ENCODE measurements at places on chromosomes 16 and 17.

DNA sequence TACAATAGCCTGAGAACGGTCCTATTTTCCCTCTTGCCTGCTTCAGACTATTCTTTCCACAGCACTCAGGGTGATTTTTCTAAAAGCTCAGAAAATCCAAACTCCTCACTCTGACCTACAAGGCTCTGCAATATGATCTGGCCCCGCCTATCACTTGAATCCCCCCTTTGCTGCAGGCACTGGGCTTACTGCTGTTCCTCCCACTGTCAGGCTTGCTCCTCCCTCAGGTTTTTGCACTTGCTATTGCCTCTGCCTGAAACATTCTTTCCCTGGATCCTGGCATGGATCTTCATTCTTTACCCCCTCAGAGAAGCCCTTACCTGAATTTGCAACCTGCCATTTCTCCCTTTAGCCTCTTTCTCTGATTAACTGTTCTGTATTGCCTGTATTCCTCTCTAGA is 52.3 kb downstream of the RPGRIP1L start:
- no peak for DNase-seq

GRCh38 chr17:57916925-57917858 is 38.0 kb downstream of the CUEDC1 start:
- DNase-seq: peak; percentile 13

GRCh38 chr17:52606590-52606989 is 448.1 kb upstream of the CA10 start:
- no peak for DNase-seq

GRCh38 chr16:30418350-30419181 is 11.2 kb downstream of the ZNF771 start:
- no peak for DNase-seq

DNA sequence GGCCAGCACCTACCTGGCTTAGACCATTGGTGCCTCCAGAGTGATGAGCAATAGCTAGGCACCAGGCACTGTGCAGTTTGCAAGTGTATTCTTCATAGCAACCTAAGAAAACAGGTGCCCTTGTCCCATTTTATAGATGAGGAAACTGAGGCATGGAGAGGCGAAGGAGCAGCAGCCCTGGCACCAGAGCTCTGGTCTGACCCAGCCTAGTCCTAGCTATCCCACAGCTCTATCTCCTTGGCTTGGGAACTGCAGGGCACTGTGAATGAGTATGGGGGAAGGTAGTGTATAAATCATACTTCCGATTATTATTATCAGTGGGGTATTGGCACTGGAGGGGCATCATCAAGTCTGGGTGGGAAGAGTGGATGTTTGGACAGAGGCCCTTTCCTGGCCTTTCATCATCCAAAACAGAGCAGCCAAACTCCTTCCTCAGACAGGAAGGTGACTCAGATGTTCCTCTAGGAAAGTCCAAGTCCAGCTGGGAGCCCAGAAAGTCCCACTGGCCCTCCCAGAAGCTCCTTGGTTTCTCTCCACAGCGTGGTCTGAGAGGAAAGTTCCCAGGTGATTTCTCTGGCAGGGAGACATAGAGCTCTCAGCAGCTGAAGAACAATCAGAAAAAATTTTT is 32.0 kb upstream of the PLLP start:
- no peak for DNase-seq

GRCh38 chr16:56029026-56029425 is 153.9 kb upstream of the CES5A start:
- no peak for DNase-seq

GRCh38 chr17:82432017-82432416 is 13.6 kb upstream of the OGFOD3 start:
- no peak for DNase-seq

DNA sequence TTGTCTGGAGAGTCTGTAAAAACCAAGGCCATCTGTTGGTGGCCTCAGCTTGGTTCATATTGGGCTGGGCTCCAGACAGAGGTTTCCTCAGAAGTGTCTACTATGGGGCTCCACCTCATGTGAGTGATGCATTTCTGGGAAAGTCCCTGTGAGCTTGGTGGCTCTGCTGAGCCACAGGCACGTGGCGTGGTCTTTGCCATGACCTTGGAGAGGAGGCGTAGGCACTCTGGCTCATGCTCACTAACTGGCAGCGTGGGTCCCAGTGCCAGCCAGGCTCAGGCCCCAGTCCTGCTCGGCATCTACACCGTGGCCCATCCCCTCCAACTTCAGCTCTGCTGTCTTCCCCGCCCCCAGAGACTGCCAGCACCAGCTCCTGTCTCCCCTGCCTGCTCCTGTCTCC is 10.7 kb upstream of the SMTNL2 start:
- peak; percentile 80 for DNase-seq

- no peak for DNase-seq
These were observed 109.8 kb upstream of the FAM20A start for GRCh38 chr17:68710976-68711375.

- DNase-seq: no peak
These were observed 2.3 kb upstream of the PYDC1 start for GRCh38 chr16:31219154-31219741.

DNA sequence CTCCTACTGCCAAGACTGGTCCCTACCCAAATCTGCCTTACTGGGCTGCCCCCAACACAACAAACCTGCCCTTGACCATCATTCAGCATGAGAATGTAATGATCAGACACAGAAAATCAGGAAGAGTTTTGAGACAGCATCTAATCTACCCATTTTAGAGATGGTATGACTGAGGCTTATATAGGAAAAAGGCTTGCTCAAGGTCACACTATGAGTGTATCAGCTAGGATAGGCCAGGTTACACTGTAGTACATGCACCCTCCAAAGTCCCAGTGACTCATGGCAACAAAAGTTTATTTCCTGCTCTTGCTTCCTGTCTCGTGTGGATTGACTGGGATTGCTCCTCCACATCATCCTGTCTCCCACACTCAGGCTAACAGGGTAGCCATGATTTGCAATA is 27.9 kb downstream of the NLRC5 start:
- DNase-seq: no peak

DNA sequence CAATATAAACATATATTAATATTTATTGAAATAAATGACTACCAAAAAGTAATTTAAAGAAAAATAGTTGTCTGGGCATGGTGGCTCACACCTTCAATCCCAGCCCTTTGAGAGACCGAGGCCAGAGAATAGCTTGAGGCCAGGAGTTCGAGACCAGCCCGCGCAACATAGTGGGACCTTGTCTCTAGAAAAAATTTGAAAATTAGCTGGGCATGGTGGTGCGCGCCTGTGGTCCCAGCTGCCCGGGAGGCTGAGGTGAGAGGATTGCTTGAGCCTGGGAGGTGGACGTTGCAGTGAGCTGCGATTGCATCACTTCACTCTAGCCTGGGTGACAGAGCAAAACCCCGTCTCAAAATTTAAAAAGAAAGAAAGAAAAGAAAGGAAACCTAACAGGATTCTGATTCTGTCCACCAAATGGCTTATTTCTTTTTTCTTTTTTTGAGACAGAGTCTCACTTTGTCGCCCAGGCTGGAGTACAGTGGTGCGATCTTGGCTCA is 3.4 kb upstream of the BPTF start:
- no peak for DNase-seq

GRCh38 chr17:43003542-43004172 is 2.9 kb upstream of the IFI35 start:
- no peak for DNase-seq

- DNase-seq: no peak
These were observed 29.0 kb downstream of the GLG1 start for GRCh38 chr16:74577882-74578366.

GRCh38 chr16:67349172-67349571 is 22.6 kb downstream of the LRRC36 start:
- DNase-seq: no peak

- DNase-seq: no peak
These were observed 284.9 kb downstream of the SOX9 start for GRCh38 chr17:72405662-72406230.

DNA sequence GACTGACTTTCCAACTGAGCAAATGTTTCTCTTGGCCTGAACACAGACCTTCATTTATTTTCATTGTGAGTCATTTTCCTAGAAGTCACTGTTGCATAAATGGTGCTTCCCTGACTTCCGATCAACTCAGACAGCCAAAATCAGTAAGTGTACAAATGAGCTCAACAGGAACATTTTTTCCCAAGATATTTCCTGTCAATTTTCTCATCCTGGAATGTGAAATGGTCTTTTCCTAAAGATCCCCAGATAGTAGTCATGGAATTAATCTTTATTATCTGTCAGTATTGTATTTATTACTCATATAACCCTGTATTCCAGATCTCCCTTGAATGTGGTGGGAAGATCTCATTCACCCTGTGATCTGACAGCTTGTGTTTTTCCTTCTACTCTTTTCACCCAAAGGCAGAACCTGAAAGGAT is 360.3 kb upstream of the KIF2B start:
- DNase-seq: no peak

- no peak for DNase-seq
These were observed 915 bp downstream of the AHSP start for GRCh38 chr16:31528523-31529107.

DNA sequence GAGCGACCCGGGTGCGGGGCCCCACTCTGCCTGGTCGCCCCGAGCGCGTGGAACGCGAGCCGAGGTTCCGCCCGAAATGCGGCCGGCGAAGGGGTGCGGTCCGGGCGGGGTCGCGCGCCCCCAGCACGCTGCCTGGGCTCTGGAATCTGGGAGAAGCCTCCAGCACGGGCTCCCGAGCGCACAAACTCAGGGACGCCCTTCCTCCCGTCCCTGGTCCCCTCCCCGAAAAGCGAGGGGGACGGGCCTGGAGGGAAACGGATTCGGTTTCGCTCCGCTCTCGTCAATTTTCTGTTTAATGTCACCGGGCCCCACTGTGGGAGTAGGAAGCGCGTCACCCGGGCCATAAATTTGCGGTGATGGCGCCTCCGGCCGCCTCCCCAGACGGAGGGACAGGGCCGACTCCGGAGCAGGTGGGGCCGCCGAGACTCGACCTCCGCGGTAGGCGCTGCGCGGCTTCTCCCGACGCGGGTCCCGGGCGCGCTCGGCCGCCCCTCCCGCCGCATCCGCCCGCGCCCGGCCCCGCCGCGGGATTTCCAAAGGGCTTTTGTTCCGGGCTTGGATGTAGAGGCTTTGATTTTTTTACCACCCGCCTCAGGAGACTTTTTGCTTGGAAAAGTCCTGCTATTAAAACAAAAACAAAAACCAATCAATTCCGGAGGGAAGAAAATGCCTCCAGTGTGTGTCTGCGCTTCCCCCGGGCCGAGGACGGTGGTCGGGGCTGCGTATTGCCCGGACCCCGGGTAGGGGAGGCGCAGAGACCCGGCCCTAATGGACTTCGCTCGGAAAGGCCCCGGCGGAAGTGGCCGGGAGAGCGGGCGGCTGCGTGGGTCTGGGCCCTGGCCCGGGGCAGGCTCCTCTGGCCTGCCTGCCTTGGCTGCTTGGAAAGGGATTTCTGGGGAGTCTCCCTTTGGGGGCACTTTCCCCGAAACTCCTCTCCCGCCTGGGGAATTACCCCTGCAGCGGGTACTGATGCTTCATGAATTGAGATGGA is 7.9 kb upstream of the BAHCC1 start:
- DNase-seq: peak; percentile 61

- DNase-seq: no peak
These were observed 10.8 kb downstream of the HEATR6 start for GRCh38 chr17:60067871-60068270.

- DNase-seq: peak; percentile 91
These were observed at the start of gene TP53I13 for GRCh38 chr17:29568331-29569244. TP53I13 (plus strand) TSS chr17:29568701; CDS start chr17:29568759, 58 bp downstream.

DNA sequence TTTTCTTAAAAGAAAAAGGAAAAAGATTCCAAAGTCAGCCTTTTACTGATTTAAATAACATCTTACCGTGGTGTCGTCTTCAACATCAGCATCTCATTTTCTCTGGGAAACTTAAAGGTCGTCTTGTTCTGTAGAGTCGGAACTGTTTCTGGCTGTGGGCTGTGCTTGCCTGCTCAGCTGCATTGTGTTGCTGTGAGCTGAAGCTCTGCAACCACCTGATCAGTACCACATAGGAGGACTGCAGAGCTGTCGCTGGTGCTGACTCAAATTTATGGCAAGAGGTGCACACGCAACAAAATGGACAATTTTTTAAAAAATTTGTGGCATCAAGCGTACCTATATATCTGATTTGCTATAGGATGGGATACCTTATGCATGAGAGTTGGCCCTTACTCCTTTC is at the start of gene OMG:
TSS of gene OMG (minus strand) at position 150 of the 400 bp plus-strand sequence. CDS start 908 bp downstream, outside the sequence.
- no peak for DNase-seq

DNA sequence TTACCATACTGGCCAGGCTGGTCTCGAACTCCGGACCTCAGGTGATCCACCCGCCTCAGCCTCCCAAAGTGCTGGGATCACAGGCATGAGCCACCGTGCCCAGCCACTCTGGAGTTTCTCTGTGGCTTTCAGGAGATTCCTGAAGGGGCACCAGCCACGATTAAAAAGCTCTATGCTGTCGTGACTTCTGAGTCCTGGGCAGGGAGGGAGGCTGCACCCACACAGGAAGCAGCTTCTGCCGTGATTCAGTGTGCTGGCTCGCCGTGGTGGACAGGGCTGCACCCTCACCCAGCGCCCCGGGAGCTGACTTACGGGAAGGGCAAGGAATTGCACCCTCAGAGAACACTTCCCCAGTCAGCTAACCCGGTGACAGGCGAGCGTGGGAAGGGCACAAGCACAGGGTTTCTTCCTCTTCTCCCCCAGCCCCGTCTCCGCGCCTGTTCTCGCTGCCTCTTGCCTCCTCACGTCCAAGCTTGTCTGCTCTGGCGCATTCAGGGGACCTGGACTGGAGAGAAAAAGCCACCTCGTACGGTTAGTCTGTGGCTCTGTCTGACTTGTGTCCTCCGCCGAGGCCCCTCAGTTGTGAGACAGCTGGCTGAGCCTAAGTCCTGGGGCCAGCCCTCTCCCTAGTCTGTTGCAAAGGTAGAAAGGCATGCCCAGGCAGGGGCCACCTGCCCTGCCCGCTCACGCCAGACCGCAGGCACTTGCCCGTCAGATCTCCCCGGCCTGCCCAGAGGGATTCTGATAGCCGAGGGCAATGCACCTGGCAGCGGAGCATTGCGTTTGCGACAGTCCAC is 145.0 kb downstream of the SEC14L1 start:
- no peak for DNase-seq

DNA sequence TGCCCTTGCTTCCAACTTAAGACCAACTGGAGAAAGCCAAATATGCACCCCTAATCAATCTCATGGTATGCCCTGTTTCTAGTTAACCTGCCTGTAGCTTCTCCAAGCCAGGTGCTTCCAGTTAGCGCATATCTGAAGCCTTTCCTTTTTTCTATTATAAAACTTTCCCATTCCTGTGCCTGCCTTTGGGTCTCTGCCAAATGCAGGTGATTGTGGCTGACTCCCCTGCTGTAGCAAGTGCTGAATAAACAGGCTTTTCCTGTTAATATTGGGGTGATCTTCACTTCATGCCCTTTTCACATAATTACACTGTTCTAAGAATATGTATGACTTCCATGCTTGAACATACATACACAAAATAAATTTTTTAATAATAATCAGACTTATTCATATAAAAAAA is 207.4 kb downstream of the TANC2 start:
- DNase-seq: no peak

- no peak for DNase-seq
These were observed 6.8 kb upstream of the TBC1D3B start for GRCh38 chr17:36183001-36183971.

DNA sequence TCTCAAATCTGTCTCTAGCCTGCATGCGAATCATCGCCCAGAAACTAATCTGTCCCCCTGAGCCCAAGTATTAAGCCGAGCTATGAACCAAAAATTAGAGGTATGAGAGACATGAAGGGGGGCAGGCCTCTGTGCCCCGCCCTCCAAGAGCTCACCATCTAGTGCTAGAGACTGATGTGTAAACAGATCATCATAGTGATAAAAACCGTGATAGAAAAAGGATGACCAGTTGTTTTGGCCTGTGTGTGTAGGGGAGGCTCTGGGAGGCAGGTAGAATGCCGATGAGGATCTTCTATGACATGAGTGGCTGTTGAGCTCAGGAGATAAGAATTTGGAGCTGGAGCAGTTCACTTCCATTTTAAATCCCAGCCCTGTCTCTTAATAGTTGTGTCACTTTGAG is 89.1 kb upstream of the TBX2 start:
- DNase-seq: no peak

All from activated naive CD4-positive, alpha-beta T cell treated with Interleukin-2 at 50 U/mL for 16 hours (primary cell).